Hematopoietic multipotent progenitor cell treated with erythropoietin and hydrocortisone succinate and interleukin-3 and kit ligand, for 15 days (in vitro differentiated cells): ENCODE measurements at places on chromosomes 11 and 22.
A peak's percentile ranks its signal among the peaks of the same experiment; 100 is the strongest.

DNA sequence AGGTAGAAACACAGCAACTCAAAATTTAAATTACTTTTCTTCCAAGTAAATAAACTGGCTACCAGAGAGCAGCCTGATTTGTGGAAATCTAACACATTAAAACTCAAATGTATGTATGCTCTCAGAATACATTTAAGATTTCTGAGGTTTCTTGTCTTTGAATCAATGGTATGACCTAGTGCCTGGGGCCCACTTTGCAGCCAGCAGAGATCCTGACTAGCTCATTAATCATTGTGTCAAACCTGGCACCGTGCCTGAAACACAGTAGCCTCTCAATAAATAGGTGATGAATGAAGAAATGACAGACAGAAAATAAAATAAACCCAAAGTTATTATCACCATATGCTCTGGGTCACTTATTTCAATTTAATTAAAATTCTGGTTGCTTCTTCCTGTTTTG is 176.2 kb upstream of the FAT3 start:
- DNase-seq = no peak

DNA sequence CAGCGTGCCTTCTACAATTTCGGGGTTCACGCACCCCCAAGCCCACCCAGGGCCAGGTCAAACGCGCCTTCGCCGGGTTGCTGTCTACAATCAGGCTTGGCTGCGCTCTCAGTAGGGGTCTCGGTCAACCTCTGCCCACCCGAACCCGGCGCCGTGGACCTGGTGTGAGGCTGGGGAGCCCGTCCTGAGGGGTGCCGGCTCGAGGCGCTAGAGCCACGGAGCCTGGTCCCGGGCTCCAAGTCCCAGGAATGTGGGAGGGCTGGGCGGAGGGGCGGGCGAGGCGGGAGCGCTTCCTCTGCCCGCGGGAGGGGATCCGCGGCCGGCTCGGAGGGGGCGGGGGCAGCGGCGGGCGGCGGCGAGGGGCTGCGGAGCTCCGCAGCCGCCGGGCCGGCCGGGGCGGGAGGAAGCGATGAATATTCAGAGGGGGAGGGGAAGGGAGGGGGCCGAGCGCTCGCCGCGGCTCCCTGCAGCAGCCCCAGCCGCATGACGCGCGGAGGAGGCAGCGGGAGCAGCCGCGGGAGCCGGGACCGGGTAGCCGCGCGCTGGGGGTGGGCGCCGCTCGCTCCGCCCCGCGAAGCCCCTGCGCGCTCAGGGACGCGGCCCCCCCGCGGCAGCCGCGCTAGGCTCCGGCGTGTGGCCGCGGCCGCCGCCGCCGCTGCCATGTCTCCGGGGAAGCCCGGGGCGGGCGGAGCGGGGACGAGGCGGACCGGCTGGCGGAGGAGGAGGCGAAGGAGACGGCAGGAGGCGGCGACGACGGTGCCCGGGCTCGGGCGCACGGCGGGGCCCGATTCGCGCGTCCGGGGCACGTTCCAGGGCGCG is at the start of gene PTPRJ:
PTPRJ (plus strand) TSS at position 472 of the 819 bp plus-strand sequence. CDS start 354 bp downstream, outside the sequence.
- DNase-seq = peak; percentile 32

DNA sequence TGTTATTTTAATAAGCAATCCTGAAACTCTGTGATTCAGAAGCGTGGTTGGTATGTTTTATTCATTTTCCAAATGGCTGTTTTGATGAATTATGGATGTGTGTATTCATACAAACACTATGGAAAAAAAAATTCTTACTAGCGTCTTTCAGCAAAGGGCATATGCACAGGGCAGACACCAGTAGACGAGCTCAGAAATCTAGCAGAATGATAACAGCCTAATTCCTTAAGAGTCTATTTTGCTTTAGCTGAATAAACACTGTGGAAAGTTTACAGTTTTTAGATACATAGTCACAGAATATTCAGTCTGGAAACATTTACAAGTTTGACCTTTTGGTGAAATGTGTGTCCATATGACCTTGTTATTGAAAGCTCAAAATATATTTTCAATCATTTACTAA is 418.8 kb upstream of the LUZP2 start:
- DNase-seq = no peak

- no peak for DNase-seq
These were observed 27.2 kb downstream of the FADD start for GRCh38 chr11:70230151-70230839.

GRCh38 chr11:117521974-117522373 is 194.3 kb downstream of the CEP164 start:
- DNase-seq = no peak

DNA sequence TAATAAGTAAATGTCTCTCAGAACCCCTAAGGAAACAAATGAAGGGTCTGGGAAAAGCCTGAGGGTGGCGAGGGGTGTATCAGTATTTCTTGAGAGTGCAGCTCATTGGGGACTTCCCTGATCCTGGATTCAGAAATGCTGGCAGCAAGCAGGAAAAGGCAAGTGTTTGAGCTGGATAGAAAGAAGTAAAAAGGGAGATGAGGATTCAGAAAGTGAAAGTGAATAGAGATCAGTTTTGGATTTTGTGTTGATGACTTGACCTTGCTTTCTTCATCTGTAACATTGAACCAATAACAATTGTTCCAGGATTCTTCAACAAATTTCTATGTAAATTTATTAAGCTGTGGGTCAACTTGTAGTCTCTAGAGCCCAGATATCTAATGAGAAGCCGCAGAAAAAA is 66.9 kb upstream of the CTSC start:
- no peak for DNase-seq

GRCh38 chr11:2527621-2528291 is 82.9 kb downstream of the KCNQ1 start:
- DNase-seq = no peak

- DNase-seq = no peak
These were observed 181.5 kb downstream of the KIF18A start for GRCh38 chr11:27926486-27926885.

GRCh38 chr11:133418218-133418617 is 114.1 kb downstream of the OPCML start:
- no peak for DNase-seq

- no peak for DNase-seq
These were observed 68.5 kb downstream of the DHCR7 start for GRCh38 chr11:71379701-71380100.

DNA sequence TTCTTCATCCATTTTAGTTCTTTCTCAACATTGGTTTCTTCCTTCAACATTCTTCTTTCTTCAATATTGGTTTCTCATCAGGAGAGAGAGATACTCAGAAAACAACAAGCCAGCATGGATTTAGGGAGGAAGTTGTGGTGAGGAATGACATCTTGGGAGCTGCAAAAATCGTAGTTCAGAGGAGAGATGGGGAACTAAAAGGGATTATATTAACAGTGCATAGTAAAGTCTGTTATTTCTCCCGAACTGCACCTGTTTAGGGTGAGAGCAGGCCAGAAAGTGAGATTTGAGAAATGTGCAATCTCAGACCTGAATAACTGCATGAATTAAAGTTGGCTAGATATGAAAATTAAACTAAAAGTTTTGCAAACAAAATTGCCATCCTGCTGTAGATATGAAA is 94.5 kb downstream of the CASP12 start:
- DNase-seq = no peak

- peak; percentile 5 for DNase-seq
These were observed 192.7 kb downstream of the NAV2 start for GRCh38 chr11:19905280-19905853.

- no peak for DNase-seq
These were observed 68.2 kb downstream of the DNAJC24 start for GRCh38 chr11:31437742-31438435.

GRCh38 chr22:43329061-43329460 is 14.1 kb downstream of the SCUBE1 start:
- DNase-seq = no peak

- no peak for DNase-seq
These were observed 108.5 kb upstream of the USP47 start for GRCh38 chr11:11733246-11733747.

DNA sequence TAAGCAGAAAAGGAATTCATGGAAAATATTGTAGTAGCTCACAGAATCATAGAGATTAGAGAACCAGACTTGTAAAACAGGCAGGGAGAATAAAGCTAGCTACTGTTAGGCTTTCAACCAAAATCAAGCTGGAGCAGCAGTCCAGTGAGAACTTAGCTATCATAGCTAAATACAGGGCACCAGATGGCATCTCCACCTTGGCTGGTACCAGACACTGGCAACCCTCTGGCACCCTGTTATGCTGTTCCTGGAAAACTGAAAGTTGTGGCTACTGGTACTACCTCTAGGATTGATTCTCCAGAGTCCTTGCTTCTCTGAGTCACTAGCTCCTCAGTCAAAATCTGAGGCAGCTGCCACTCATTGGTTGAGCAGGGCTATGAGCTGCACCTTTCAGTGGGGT is 6.0 kb upstream of the DRD2 start:
- DNase-seq = no peak

- DNase-seq = no peak
These were observed 5.6 kb upstream of the STARD10 start for GRCh38 chr11:72799441-72799840.

GRCh38 chr11:46391186-46391577 is 394 bp downstream of the CHRM4 start:
- DNase-seq = no peak

DNA sequence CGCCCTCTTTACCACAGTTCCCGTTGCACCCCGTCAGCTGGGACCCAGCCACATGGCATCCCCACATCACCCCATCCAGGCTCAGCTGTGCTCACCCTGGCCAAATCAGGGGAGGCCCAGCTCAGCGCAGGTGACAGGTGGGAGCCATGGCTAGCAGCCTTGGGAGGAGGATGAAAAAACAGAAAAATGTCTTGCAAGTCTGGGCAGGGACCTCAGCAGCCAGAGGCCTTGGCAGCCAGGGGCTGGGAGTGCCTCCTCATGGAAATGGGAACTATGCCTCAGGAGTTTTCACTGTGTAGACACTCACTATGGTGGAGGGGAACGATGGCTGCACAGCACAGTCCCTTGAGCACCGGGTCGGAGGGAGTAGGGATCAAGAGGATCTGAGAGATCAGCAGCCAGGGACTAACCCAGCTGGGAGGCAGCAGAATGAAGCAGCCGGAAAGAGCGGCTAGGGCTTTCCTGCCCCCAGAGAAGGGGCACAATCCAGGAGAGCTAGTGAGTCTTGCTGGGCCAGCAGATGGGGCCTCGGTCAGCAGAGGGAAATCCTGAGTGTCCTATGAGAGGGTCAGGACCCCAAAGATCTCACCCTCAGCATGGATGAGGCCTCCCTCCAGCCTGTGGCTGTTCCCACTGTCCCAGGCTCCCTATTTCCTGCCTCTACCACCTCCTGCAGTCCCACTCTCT is 6.2 kb upstream of the FTH1 start:
- no peak for DNase-seq

GRCh38 chr11:112087212-112087611 is 539 bp downstream of the SDHD start:
- DNase-seq = no peak

- no peak for DNase-seq
These were observed 38.6 kb downstream of the SGSM3 start for GRCh38 chr22:40408718-40409612.

DNA sequence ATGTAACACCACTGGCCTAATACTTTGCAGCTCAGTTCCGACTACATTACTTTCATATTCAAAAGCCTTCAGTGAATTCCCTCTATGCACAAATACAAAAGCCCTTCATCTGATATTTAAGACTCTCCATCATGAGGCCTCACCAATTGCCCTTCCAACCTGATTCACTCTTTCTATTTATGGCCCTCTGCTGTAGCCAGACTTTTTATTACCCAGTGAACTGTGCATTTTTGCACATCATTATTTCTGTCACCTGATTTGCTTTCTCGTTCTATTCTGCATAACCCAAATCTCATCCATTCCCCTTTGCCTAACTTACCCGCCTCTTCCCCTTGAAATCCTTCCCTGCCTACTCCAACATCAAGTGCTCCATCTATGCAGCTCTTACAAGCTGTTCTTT is 78.3 kb downstream of the BBOX1 start:
- DNase-seq = no peak

- no peak for DNase-seq
These were observed at the start of gene P2RY6 for GRCh38 chr11:73271936-73272679. P2RY6 (plus strand) TSS chr11:73272338; CDS start chr11:73296519, 24,181 bp downstream.

DNA sequence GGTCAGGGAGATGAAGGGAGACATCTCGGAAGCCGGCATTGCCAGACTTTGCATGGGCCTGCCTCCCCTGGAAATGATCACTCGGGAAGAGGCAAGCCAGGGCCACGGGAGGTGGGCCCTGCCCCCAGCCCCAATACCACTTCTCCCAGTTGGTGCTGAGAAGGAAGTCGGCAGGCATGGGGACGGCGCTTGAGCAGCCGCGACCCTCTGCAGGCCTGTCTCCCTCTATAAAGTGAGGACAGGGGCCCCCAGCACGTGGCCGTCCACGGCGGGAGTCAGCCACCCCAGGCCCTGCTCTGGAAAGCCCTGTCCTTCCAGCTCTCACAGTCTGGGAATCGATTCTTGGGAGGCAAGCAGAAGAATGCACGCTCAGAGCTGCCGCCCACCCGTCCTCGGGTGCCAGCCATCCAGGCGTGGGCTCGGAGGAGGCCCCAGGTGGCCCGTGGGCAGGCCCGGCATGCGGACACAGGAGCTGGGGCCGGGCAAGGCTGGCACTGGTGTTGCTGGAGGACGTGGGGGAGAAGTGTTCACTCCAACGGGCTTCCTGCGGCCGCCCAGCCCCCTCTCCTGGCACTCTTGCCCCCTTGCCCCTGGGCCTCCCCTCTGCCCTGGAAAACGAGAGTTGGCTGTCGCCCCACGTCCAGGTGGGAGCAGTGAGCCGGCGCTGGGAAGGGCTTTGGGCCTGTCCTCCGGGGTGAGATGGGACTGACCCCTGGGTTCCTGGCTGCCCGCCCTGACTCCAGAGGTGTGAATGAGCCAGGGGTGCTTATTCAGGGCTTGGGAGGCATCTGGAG is 77.5 kb downstream of the CACNA1I start:
- DNase-seq = no peak

DNA sequence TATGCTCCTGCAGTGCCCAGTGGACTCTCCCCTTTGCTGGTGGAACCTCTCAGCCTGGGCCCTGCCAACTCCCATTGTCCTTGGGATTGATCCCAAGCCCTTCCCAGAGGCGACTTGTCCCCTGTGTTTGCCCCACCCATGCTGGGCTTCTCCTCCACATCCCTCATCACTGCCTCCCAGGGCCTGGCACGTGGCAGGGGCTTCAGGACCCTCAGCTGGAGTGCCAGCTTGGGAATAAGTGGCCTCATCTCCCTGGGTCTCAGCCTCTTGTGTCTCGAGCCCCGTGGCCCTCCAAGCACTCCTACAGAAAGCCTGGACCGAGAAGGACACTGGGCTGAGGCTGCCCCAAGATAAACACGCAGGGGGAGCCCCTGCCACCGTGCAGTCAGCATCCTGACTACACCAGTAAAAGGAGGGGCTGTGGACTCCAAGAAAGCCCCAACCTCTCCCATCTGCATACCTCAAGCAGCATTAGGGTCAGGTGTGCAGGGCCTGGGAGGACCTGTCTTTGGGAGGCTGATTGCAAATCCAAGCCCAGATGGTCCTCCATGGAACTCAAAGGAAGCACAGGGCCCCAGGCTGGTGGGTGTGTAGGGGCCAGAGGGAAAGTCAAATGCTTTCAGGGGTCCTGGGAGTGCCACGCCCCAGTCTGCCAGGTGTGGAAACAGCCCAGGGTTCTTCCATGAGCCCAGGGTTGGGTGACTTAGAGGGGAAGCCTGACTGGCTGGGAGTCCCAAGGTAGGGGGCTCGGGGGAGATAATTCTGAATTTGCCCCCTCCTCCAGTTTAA is 9.5 kb upstream of the GNAZ start:
- DNase-seq = no peak

- DNase-seq = no peak
These were observed 197.1 kb downstream of the GRIK4 start for GRCh38 chr11:120708511-120709183.

GRCh38 chr11:27679136-27680015 is 20.9 kb downstream of the BDNF start:
- no peak for DNase-seq
